Large intestine (tissue), 12 donors: ENCODE measurements at places on chromosomes 16 and 17. TPM values are rescaled to one million over a fixed set of nuclear protein-coding genes. Genes with fewer than 3 reads are reported as not detected.

SPATA33 gene
- 11.0 TPM for polyA plus RNA-seq

DNA sequence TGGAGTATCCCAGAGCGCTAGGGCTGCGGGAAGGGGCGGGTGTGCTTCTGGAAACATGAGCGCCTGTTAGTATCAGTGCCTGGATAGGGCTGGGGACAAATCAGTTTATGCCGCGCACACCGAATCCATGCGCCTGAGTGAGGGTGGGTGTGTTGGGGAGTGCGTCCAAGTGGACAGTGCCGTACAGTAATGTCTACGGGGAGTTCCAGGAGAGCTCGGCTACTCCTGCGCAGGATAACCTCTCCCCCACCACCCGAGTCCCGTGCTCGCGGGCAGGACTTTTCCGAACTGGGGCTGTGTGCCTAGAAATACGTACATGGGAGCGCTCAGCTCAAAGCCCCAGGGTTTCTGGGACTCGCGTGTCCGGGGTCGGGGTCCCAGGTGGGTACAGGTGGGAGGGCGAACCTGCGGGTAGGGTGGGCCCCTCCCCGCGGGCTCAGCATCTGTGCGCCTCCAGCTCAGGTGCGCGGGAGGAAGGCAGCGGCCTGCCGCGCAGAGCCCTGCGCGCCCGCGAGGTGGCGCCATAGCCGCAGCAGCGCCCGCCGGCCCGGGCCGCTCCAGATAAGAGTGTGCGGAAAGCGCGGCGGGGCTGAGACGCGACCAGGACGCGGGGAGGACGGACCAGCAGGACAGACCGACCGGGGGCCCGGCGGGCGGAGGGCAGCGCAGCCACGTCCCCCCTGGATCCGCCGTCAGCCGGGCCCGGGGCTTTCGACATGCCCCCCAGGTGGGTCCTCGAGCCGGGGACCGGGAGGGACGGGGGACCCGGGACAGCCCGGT lies at the start of gene HIC1:
HIC1 (plus strand) TSS at position 592 of the 780 bp plus-strand sequence. CDS start 1,588 bp downstream, outside the sequence.
- peak; percentile 73 for DNase-seq

DNA sequence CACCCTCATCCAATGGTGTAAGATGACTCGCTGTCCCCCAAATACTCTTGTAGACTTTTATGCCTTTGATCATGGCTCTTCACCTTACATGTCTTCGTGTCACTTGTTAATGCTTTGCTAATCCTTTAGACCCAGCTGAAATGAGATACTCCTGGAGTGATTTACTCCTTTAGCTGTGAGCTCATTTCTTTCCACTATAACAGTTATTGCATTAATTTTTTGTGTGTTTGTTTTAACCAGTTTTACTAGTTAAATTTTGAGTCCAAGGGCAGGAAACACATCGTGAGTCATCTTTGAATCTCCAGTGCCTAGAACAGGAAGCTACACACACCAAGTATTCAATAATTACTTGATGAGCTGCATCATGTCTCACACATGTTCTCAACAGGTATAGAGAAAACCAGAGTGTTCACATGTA lies 6.5 kb upstream of the CTCF start:
- DNase-seq, result no peak

GRCh38 chr17:2150806-2151205 lies 95.9 kb downstream of the HIC1 start:
- no peak for DNase-seq

CISD3 gene
- polyA plus RNA-seq, result 47.7 TPM

KATNIP gene
- 14.7 TPM for polyA plus RNA-seq

MT1G gene
- 919 TPM for polyA plus RNA-seq

GRCh38 chr16:5349670-5350517 lies 252.3 kb upstream of the EEF2KMT start:
- no peak for DNase-seq

GRCh38 chr16:89315791-89316581 lies 98.5 kb downstream of the ZNF778 start:
- DNase-seq, result peak; percentile 59

DNA sequence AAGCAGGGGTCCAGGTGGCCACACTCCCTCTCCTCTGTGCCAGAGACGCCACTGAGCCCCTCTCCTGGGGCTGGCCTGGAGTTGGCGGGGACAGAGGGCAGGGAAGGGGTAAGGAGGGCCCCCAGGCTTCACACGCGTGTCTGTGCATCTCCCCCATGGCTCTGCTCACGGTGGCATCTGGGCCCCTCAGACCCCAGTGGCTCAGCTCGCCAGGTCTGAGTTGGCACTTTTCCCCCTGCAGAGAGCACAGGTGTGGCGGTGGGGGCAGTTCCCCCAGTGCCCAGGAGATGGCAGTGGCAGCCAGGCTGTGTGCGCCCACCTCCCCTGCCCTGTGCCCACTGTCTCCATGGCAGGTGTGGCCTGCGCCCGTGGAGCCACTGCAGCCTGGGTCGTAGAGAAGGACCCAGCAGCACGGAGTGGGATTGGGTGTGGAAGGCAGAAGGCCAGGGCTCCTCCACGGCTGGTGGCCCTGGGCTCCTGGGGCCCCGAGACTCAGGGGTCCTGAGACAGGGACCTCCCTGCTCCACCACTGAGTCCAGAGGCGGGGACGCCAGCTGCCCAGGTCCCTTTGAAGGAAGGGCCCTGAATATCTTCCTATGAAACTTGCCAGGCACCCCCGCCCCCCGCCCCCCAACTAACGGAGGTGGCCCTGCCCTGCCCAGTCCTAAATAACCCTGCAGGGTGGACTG lies 4.3 kb upstream of the APRT start:
- DNase-seq, result no peak

DNA sequence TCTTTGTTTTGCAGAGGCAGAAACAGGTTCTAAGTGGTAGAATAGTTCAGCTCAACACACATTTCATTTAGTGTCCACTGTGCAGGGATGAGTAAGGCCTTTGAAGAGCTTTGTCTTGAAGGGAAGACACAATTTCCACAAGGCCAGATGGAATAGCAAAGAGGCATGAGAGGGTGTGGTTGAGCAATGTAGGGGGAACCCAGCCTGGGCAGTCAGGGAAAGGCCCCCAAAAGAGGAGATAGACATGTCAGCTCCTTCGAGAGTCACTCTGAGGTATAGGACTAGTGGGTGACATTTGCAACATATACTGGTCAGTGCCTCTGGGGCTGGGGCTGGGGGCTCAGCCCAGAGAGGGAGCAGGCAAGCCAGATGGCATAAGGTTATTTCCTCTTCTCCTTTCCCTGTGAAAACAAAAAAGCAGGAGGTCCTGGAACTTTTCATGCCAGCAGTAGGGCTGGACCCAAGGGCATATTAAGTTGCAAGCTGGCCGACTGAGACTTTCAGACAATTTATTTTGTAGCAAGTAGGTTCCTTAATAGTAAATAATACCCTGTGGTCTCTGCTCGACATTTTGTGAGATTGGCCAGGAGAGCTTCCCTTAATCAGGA lies 7.1 kb downstream of the ALKBH5 start:
- DNase-seq, result no peak

KRT28 gene
- not detected for polyA plus RNA-seq

GRCh38 chr16:30032083-30032819 lies 1.2 kb upstream of the TLCD3B start:
- peak; percentile 35 for DNase-seq

DNA sequence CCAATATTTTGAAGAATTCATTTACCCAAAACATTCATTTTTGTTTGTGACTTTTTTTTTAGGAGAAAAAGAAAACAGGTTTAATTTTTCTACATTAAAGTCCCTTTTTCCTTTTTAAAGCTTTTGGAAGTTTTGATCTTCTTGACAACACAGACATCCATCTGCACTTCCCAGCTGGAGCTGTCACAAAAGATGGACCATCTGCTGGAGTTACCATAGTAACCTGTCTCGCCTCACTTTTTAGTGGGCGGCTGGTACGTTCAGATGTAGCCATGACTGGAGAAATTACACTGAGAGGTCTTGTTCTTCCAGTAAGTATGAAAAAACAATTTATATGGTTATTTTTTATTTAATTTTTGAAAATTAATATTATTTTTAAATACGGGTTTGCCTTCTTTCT lies 37.2 kb downstream of the SIAH1 start:
- no peak for DNase-seq

GSDMA gene
- polyA plus RNA-seq, result 0.24 TPM

SBK1 gene
- 3.2 TPM for polyA plus RNA-seq

- DNase-seq, result no peak
Observed at GRCh38 chr16:1532771-1533170, 695 bp upstream of the TMEM204 start.

CRHR1 gene
- 0.24 TPM for polyA plus RNA-seq

PIMREG gene
- polyA plus RNA-seq, result 9.7 TPM

PPL gene
- polyA plus RNA-seq, result 32.2 TPM

- no peak for DNase-seq
Observed at GRCh38 chr16:12753203-12754023, 50.3 kb downstream of the CPPED1 start.

DNA sequence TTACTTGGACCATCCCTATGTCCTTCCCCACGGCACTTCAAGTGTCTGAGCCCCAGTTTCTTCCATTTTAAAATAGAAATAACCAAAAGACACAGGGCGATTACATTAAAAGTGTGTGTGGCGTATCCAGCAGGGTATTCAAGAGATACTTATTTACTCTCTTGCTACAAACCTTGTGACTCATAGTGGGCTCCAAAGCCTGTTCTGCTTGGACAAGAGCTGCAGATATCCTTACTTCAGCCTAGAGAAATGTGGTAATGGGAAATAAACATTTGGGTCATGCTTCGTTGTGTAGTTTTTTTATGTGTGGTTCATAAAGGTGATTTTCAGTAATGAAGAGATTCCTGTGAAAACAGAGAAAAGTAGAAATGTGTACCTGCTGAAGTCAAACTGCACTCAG lies 288.9 kb upstream of the CDH11 start:
- no peak for DNase-seq

NPIPB6 gene
- polyA plus RNA-seq, result 1.8 TPM
